ENCODE measurements at places on chromosomes 16 and 17.

DNA sequence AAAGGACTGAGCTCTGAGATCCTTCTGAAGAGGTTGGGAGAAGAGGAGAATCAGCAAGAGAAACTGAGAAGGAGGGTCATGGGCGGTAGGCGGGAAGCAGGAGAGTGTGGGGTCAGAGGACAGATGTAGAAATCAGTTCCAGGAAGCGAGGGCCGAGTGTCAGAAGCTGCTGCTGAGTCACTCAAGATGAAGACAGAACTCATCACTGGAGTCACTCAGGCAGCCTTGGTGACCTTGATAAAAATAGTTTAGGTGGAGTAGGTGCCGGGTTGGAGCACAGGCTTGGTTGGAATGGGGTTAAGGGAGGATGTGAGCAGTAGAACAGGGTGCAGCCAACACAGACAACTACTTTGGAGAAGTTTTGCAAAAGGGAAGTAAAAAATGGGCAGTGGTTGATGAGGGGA is 6.1 kb upstream of the ITGAM start:
- no peak for DNase-seq

DNA sequence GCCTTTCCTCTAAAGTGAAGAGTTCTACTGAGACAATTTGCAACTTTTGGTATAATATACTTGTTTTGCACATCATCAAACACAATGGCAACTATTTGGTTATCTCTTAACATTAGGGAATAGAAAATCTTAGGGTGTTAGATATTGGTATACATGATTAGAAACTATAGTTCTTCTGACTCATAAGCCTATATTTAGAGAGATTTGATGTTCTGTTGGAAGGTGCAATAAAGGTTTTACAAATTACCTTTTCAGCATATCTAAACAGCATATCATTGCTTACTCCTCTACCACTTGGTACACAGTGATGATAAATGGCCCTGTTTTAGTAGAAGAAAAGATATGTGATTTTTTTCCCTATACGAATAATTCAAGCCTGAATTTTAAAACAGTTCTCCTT is 6.2 kb downstream of the EVI2B start:
- DNase-seq, result no peak

DNA sequence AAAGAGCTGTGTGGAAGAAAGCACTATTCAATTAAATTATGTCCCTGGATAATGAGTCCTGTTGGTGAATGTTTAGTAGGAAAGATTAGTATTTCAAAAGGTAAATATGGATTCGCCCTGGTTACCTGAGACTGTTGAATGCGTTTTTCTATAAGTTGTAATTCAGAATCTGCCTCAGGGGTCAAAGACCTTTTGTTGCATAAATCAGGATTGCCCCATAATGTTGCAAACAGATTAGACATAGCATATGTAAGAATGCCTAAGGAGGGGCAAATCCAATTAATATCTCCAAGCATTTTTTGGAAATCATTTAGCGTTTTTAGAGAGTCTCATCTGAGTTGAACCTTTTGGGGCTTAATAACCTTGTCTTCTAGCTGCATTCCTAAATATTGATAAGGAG is 70.1 kb upstream of the ARL4D start:
- no peak for DNase-seq

DNA sequence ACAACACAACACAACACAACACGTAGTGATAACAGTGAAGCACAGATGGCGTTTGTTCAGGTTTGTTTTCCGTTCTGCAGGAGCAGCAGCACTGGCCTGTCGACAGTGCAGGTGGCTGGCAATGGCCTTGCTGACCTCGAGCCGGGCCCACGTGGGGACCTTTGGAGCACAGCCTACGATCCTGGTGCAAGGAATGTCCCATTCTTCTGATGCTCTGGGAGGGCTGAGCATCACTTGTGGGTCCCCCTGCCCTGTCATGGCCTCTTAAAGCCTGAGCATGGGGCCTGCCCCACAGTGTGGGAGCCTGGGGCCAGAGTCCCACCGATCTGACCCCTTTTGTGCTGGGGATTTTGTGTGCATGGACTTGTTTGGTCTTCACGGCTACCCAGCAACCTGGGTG is 6.8 kb downstream of the MAP2K3 start:
- DNase-seq, result no peak

- no peak for DNase-seq
Measured at GRCh38 chr17:75103601-75104554, 5.9 kb upstream of the ARMC7 start.

- DNase-seq, result no peak
Measured at GRCh38 chr17:38425744-38426143, 2.5 kb upstream of the ARHGAP23 start.

GRCh38 chr17:48597778-48598631 is 4.4 kb upstream of the HOXB5 start:
- peak; percentile 50 for DNase-seq

DNA sequence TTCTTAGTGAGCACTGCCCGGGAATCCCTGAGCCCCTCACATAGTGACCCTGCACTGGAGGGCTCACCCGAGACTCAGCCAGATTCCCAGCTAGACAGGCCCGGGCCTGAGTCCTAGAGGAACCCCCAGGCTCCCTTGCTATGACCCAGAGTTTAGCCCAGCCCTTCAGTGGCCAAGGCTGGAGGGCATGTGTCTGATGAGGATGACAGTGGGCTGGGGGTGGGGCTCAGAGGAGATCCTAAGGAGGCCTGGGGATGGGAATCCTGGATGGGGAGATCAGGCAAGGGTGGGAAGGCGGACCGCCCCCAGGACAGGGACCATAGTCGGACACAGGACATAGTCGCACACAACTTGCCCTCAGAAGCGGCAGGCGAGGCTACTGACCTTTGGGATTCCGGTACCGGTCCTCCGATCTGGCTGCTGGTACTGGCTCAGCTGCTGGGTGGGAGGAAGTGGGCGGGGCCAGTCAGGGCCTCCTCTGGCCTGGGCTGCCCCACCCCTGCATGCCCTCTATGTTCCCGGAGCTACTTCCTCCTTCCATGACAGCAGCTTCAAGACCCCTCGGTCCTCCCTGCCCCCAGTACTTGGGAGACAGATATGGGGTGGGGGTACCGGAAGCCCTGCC is 1.1 kb downstream of the CD79B start:
- DNase-seq, result peak; percentile 30

GRCh38 chr17:50686494-50687199 is 21.1 kb downstream of the ANKRD40 start:
- no peak for DNase-seq

DNA sequence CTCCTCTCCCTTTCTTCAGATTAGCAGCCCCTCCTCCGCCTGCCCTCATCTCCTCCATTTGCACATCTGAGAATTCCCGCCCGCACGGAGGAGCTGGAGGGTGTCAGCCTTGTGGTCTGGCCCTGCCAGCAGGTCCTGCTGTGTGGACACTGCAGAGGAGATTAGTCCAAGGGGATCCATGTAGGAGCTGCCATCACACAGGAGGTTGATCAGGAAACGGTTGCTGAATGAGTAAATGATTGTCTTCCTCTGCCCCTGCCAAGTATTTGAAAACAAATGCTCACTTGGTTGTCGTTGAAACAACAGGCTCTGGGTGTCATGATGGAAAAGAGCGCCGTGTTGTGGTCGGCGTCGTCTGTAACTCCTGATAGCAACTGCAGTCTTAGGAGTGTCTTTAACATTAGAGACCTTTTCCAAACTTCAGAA is 63.8 kb upstream of the CHMP6 start:
- DNase-seq, result peak; percentile 66

- no peak for DNase-seq
Measured at GRCh38 chr17:71176928-71177443, 943.8 kb upstream of the SOX9 start.

DNA sequence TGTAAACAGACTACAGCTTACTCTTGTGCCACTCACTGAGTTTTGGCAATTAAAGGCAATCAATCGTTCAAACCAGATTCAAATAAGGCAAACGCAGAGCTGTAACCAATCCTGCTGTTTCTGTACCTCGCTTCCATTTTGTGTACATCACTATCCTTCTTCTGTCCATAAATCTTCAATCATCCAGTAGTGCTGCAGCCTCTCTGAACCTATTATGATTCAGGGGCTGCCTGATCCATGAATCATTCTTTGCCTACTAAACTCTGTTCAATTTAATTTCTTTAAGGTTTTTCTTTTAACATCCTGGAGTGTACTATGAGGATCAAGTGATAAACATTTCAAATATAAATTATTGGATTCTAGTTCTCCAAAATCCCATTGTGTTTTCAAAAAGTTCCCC is 93.9 kb downstream of the CEP112 start:
- DNase-seq, result no peak

- DNase-seq, result no peak
Measured at GRCh38 chr16:60166-60565, 6.5 kb downstream of the SNRNP25 start.

DNA sequence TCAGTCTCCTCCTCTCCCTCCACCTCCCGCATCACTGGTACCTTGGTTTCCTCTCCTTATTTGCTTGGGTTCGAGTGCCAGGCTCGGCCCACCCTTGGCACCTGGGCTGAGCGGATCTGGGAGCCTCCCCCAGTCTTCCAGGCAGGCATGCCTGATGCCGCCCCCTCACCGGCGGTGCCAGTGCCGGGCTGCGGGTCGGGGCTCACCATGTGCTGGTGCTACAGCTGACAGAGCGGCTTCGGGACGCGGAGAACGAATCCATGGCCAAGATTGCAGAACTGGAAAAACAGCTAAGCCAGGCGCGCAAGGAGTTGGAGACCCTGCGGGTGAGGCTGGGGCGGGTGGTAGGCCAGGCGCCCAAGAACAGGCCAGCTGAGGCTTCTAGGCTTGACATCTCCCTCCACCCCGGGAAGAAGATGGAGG is 19.2 kb downstream of the FMNL1 start:
- DNase-seq, result no peak

- DNase-seq, result no peak
Measured at GRCh38 chr17:82613283-82614094, 34.8 kb downstream of the WDR45B start.

- DNase-seq, result no peak
Measured at GRCh38 chr17:80374732-80375585, 40.0 kb upstream of the ENDOV start.

DNA sequence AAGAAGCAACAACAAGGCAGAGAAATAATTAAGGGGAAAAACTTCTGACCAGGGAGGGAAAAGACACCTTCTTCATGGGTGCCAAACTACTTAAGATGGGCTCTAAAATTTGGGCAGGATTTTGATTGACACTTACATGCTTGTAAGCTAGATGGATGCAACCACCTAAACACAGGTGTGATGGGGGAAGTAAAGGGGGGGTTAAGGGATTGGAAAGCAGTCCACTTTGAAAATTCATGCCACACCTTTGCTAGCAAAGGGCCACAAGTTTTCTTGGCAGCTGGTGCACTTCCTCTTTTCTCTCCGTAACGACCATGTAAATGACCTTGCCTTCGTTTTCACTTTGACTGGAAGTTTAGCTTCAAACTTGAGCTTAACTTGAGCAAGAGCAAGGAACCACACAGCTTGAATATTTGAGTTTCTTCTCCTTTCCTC is 14.3 kb upstream of the PRKAR1A start:
- DNase-seq, result no peak

- peak; percentile 57 for DNase-seq
Measured at GRCh38 chr16:24328835-24329452, 72.8 kb downstream of the CACNG3 start.

DNA sequence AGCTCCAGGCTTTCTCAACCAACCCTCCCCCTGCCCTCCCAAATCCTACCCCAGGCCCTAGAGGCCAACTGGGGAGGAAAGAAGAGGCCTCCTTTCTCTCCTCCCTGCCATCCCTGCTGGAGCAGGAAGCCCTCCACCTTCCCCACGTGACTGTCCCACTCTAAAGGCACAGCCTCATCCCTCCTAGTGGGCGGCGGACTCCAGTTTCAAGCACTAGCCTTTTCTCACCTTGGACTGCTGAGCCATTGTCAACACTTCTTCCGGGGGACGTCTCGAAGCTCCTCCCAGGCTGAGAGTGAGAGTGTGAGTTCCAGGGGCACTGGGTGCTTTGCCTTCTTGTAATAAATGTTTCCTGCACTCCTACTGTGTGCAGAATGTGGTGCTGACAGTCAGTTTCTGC is 21.4 kb upstream of the IRX6 start:
- peak; percentile 26 for DNase-seq

DNA sequence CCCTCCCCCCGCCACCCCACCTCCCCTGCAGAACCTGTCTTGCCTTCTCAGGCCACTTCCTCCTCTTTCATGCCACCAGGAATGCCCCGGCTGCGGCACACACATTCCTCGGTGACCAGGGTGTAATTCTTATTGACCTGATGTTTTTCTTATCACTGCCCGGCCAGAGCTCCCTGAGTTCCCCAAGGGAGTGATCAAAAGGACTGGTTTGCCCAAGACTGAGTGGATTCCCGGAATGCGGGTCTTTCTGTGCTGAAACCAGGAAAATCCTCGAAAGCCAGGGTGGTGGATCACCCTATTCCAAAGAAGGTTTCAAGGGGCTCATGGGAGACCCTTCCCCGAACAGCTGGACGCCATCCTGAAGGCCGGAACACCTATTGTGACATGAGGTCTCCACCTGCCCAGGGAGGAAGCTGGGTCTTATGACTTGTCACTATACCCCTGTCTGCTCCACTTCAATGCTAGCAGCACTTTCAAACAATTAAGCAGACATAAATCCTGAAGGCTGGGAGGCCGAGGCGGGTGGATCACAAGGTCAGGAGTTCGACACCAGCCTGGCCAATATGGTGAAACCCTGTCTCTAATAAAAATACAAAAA is 53.0 kb upstream of the RPL38 start:
- DNase-seq, result no peak

DNA sequence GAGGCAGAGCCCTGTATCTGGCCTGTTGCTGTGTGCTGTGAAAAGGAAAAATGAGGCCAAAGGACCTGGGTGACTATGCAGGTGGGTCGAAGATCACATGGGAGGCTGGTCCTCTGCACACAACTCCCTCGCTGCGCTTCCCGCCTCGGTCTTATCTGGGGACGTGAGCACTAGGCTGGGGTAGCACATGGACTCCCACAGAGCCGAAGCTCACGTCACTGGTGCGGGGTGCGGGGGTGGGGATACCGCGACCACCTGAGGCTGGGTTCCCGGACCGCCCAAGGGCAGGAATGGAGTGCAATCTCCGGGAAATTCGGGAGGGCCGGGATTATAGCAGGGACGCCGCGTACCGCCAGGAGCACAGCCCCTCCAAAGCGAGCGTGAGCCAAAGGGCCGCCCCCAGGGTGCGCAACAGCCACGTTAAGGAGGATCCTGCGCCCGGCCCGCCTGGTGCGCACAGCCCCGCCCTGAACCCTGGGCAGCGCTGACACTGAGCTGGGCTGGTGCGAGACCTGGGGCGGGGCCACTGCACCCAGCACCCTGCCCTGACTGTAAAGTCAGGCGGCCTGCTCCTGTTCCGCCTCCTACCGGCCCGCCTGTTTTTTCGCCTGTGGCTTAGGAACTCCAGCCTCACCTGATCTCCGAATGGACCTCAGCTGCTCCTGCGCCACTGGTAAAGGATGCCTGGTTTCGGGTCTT is 4.8 kb downstream of the MT1A start:
- peak; percentile 59 for DNase-seq

DNA sequence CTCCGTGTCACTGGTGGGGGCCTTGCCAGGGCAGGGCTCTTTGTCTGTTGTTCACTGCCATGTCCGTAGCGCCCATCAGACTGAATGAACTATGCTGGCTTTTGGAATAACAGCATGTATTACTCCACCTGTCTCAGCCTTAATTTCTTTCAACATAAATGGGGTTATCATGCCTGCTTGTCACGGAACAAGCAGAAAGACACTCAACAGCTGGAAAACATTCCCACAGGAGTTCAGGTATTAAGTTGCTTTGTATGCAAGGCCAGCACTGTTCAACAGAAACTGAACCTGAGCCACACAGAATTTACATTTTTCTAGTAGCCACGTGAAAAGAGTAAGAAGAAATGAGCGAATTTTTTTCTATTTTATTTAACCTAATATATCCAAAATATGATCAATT is 13.1 kb downstream of the PPL start:
- no peak for DNase-seq
